Pulmonary artery endothelial cell (primary cell): ENCODE measurements at places on chromosomes 13 and 19. TPM values are rescaled to one million over a fixed set of nuclear protein-coding genes. Genes with fewer than 3 reads are reported as not detected.

MBD3L3 gene
- not detected in 2 replicates for total RNA-seq

ZNF534 gene
- total RNA-seq: 0.07 TPM in 1 of 2 replicates, not detected in the other

CCNE1 gene
- total RNA-seq: 6.5 and 7.4 TPM in 2 replicates

ZNF530 gene
- 5.0 and 5.7 TPM in 2 replicates for total RNA-seq

CLEC17A gene
- total RNA-seq: not detected in 2 replicates

RGS9BP gene
- 0.26 and 0.42 TPM in 2 replicates for total RNA-seq

TBC1D4 gene
- total RNA-seq: 55.6 and 163 TPM in 2 replicates

PBX4 gene
- 0.07 TPM in 2 replicates for total RNA-seq

DNAAF3 gene
- 0.32 and 0.73 TPM in 2 replicates for total RNA-seq

F2RL3 gene
- total RNA-seq: 0.71 and 1.4 TPM in 2 replicates

FLT1 gene
- total RNA-seq: 48.0 and 110 TPM in 2 replicates

MEIOSIN gene
- total RNA-seq: not detected in 2 replicates

NCAN gene
- total RNA-seq: not detected in 2 replicates

ZNF844 gene
- 2.8 and 4.9 TPM in 2 replicates for total RNA-seq

ZNF253 gene
- 1.7 and 3.5 TPM in 2 replicates for total RNA-seq

MYPOP gene
- 0.79 and 1.4 TPM in 2 replicates for total RNA-seq

ZNF420 gene
- 6.7 and 13.2 TPM in 2 replicates for total RNA-seq

BCAM gene
- 8.0 and 22.4 TPM in 2 replicates for total RNA-seq

TNFSF11 gene
- total RNA-seq: 0.07 TPM in 1 of 2 replicates, not detected in the other

F7 gene
- not detected in 2 replicates for total RNA-seq

KIR2DL3 gene
- not detected in 2 replicates for total RNA-seq

FREM2 gene
- under 0.01 TPM in 1 of 2 replicates, not detected in the other for total RNA-seq

PSG7 gene
- not detected in 2 replicates for total RNA-seq

ZSCAN4 gene
- not detected in 2 replicates for total RNA-seq

LHB gene
- 0.26 TPM in 1 of 2 replicates, not detected in the other for total RNA-seq

ZNF865 gene
- 0.67 and 0.86 TPM in 2 replicates for total RNA-seq

FGF21 gene
- total RNA-seq: not detected in 2 replicates

LRG1 gene
- 0.13 and 0.32 TPM in 2 replicates for total RNA-seq

ZNF177 gene
- 0.40 and 1.4 TPM in 2 replicates for total RNA-seq

RNF113B gene
- total RNA-seq: not detected in 2 replicates

POU4F1 gene
- 0.25 and 2.6 TPM in 2 replicates for total RNA-seq

POSTN gene
- total RNA-seq: 281 and 1,586 TPM in 2 replicates

SMIM44 gene
- total RNA-seq: not detected in 2 replicates

SERP2 gene
- total RNA-seq: 0.26 and 0.35 TPM in 2 replicates

C13orf42 gene
- total RNA-seq: not detected in 2 replicates

C1QTNF9B gene
- total RNA-seq: not detected in 2 replicates

SYNE4 gene
- under 0.01 and 0.07 TPM in 2 replicates for total RNA-seq

PLEKHJ1 gene
- 55.3 and 63.0 TPM in 2 replicates for total RNA-seq

FARSA gene
- 56.4 and 85.4 TPM in 2 replicates for total RNA-seq

PSG11 gene
- not detected in 2 replicates for total RNA-seq

PRSS57 gene
- total RNA-seq: 0.07 TPM in 1 of 2 replicates, not detected in the other

VSTM1 gene
- not detected in 2 replicates for total RNA-seq

ZNF723 gene
- not detected in 2 replicates for total RNA-seq

KANK3 gene
- total RNA-seq: 12.1 and 18.4 TPM in 2 replicates

ZNF491 gene
- total RNA-seq: 0.86 and 1.7 TPM in 2 replicates

CEACAM7 gene
- not detected in 2 replicates for total RNA-seq

ETV2 gene
- 0.11 and 0.46 TPM in 2 replicates for total RNA-seq

FCHO1 gene
- total RNA-seq: 0.56 and 1.1 TPM in 2 replicates

SMIM24 gene
- not detected in 2 replicates for total RNA-seq

RBM42 gene
- total RNA-seq: 48.2 and 51.7 TPM in 2 replicates

HIPK4 gene
- 0.07 TPM in 1 of 2 replicates, not detected in the other for total RNA-seq
